ENCODE measurements at places on chromosomes 3 and 15.

GRCh38 chr15:73873889-73874511 lies 636 bp downstream of the TBC1D21 start:
- DNase-seq: peak; percentile 57

- DNase-seq: no peak
Measured at GRCh38 chr3:64888165-64888564, 200.4 kb upstream of the ADAMTS9 start.

- peak; percentile 65 for DNase-seq
Measured at GRCh38 chr15:69298697-69299441, at the start of gene PAQR5. Gene PAQR5 (plus strand): TSS chr15:69298912. CDS start chr15:69360081, 61,169 bp downstream.

GRCh38 chr15:63440756-63441155 lies 59.1 kb upstream of the CA12 start:
- no peak for DNase-seq

- peak; percentile 73 for DNase-seq
Measured at GRCh38 chr15:45454814-45455213, 67.7 kb downstream of the SLC30A4 start.

- peak; percentile 91 for DNase-seq
Measured at GRCh38 chr15:22811640-22812039, 25.2 kb downstream of the NIPA1 start.

- peak; percentile 40 for DNase-seq
Measured at GRCh38 chr3:64399205-64399800, 174.0 kb upstream of the PRICKLE2 start.

GRCh38 chr15:40075298-40076044 lies 33.2 kb downstream of the BMF start:
- DNase-seq: no peak

DNA sequence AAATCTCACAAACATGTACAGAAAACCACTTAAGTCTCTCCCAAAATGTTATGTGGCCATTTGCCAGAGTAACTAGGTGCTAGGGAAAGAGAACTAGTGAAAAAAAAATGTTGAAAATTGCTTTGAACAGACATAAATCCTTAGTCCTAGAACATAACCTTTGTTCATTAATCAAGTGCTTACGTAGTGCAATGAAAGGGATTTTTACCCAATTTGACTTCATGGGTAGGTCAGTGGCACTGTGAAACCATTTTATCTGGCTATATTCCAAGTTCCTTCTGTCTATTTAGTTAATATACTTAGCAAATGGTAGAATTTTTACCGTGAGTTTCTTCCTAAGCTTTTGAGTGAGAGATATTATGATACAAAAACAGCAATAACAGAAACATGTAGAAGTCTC lies 209.4 kb downstream of the DIPK2A start:
- DNase-seq: no peak

DNA sequence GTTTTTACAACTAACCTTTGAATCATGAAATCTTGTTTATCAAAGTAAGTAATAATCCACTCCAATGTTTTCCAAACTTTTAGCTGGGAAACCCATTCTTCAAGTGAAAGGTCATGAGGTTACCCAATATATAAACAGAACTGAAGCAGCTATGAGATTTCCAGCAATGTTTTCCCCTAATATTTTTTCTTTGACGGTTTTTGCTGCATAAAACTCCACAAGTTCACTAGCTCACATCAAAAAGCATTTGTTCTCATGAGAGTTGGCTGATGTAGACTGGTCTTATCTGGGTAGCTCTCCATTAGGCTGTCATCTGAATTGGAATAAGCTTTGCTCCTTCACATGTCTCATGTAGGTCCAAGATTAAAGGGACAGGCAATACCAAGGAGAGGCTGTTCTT lies 241.2 kb upstream of the LRRC3B start:
- no peak for DNase-seq

DNA sequence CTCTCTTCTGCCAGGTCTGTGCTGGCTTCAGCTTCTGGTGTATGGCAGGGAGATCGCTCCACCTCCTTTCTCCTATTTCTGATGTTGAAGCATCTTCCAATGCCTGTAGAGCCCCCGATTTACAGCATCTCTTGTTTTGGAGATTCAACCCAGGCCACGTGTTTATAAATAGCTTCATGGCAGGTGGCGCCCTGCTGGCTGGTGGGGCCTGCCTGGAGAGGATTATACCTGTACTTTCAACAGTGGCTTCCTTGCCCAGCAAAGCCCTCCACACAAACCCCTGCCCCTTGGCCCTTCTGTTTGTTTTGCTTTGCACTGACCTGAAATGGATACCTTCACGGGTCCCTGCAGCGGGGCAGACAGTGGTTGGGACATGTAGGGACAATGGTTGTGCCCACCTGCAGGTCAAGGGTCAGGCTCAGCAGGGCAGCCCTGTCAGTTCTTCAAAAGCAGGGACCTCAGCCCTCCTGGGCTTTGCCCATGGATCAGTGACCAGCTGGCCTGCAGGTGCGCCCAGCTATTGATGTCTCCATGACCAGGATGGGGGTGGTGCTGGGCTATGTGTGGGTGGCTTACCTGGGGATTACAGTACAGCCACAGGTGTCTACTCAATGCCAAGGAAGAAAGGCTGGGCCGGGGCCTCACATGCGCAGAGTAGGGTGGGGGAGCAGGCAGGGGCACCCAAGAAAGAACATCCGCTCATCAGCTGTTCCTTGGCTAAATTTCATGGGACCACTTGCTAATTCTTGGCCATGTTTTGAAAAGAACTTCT lies 112.7 kb upstream of the PRR23C start:
- no peak for DNase-seq

DNA sequence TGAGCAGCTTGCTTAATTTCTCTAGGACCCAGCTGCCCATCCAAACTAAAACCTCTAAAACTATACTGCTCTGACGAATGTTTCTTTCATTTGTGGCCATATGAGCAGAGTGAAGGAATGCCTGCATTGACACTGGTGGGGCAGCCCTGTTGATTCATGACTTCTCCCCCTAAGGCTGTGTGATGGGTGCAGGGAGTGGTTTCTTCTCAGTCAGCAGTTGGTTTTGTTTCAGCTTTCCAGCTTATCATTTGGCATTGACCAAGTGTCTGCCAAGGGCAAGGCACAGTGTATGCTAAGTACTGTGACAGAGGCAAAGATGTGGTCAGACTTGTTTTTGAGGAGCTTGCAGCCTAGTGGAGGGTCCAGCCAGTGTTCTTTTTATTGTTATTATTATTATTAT lies 4.7 kb downstream of the ABHD6 start:
- DNase-seq: peak; percentile 50

DNA sequence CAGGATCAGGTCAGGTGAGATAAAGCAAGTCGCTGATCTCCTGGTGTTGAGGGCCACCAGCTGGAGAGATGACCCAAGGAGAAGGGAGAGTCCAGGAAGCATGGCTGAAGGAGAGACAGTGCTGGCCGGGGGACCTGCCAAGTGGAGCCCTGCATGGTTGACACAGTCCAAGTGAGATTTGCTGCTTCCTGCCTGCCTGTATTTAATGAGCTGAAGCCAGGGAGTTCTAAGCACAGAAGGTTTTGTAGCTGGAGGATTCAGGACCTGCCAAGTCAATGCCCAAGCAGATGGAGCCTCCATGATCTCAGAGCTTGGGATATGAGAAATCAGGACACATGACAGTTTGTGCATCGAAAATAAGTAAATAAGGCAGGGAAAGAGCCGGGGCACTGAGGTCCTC lies 125.6 kb downstream of the SRGAP3 start:
- DNase-seq: no peak

DNA sequence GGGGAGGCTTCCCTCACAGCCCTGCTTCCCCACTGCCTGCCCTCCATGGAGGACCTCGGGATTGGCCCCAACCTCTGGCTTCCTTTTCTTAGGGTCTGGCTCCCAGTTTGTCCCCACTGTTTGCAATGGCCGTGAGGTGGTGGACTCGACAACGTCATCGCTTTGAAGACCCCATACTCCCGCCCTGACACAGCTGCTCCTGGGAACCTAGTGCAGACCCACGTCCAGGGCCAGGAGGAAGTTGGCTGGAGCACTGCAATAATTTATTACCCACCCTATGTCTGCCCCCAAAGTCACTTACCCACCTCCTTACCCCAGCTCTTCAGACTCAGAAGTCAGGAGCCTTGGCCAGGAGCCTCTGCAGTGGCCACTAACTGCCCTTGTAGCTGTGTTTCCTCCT lies 11.1 kb downstream of the GRM2 start:
- DNase-seq: no peak

DNA sequence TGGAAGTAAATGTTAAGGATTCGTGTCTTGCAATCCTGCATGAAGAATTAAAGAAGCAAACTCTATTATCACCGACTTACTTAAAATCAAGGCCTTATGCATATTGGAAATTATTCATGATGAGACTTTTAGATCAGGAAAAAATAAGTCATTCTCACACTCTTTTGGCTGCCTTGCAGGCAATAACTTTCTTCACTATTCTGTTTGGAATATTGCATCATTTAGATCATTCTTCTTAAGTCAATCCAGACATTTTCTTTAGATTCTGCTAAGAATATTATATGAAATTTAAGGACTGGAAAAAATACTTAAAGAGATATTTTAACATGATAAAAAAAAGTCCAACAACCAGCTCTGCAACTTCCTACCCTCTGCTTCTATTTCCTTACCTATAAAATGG lies 245.4 kb downstream of the LRRN1 start:
- DNase-seq: no peak

GRCh38 chr3:72421126-72421525 lies 427.1 kb downstream of the SHQ1 start:
- DNase-seq: no peak
